HCT116 (cell line): ENCODE measurements at places on chromosomes 16 and 17. TPM values are rescaled to one million over a fixed set of nuclear protein-coding genes. Genes with fewer than 3 reads are reported as not detected.

DNA sequence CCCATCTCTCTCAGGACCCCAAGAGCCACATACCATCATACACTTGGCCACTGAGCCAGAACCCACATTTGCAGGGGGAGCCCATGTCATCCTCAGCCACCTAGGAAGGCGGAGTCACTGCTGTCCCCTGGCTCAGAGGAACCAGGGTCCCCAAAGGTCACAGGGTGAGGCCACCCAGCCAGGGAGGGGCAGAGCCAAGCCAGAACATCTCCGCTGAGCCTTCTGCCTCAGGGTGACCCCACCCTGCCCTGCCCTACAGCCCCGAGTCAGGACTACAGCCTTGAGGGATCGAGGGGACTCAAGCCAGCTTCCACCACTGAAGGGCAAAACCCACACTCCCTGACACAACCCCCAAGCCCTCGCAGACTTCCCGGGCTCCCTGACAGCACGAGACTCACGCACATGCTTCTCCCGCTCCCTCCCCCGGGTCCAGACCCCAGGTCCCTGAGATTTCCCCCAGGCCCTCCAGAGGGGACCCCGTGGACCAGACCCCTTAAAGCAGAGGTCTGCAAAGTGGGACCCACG lies 17.4 kb downstream of the PIEZO1 start:
- H3K27ac ChIP-seq, result peak overlapping the region; percentile 92; the same call in 1 of the 2 replicates
- no peak for DNase-seq
- no peak overlapping the region for H3K4me3 ChIP-seq

DNA sequence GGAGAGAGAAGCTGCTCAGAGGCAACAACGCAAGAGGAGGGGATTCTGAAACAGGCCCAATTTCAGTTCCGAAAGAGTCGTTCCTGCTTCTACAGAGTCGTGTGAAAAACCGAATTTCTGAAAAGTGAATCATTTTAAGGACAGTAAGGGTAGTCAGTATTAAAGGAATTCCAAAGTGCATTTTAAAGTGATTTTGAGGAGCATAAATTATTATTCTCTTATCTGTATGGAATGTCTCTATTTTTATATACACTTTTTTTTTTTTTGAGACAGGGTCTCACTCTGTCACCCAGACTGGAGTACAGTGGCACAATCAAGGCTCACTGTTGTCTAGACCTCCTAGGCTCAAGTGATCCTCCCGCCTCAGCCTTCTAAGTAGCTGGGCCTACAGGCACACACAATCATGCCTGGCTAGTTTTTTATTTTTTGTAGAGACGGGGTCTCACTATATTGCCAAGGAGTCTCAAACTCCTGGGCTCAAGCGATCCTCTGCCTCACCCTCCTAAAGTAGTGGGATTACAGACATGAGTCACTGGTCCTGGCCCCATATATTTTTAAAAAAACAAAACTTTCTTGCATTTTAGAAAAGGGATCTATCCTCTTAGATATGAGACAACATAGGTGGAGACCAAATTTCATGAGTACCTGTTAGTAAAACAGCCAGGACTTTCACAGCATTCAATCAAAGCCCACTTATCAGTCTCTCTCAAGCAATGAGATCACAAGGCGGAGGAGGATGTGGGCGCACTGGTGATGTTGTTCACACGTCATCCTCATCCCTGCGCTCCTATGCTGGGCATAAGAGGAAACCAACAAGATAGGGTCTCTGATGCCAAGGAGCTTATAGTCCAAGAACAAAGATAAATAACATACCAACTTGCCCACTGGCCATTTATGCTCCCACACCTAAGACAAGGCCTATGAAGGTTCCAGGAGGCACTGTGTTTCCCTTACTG lies 53.2 kb downstream of the SMG6 start:
- no peaks in the 10 kb centered on the region for H3K4me1 ChIP-seq
- H3K27ac ChIP-seq, result no peak overlapping the region

DNA sequence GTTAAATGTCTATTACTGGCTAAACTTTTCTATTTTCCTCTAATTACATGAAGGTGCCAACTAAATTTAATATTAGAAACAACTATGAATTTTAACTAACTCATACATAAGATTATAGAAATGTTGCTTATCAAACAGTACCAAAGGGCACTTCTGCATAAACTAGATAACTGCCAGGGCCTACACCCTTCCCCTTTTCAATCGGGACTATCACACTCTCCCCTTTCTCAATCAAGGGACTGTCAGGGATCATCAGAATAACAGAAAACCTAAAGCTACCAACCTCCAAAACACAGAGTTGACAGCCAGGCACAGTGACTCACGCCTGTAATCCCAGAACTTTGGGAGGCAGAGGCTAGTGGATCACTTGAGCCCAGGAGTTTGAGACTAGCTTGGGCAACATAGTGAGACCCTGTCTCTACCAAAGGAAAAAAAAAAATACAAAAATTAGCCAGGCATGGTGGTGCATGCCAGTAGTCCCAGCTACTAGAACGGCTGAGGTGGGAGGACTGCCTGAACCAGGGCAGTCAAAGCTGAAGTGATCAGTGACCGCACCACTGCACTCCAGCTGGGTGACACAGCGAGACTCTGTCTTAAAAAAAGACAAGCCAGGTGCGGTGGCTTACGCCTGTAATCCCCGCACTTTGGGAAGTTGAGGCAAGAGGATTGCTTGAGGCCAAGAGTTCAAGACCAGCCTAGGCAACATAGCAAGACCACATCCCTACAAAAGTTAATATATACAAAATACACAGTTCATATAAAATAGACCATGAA lies 3.2 kb upstream of the PHLPP2 start:
- H3K27me3 ChIP-seq, result no peaks in the 10 kb centered on the region
- H3K4me1 ChIP-seq, result peaks cover 5% of the 10 kb centered on the region; the same call in 1 of the 2 replicates
- H3K36me3 ChIP-seq, result peaks cover 16% of the 10 kb centered on the region
- no peak overlapping the region for H3K4me3 ChIP-seq
- no peak overlapping the region for H3K27ac ChIP-seq

DNA sequence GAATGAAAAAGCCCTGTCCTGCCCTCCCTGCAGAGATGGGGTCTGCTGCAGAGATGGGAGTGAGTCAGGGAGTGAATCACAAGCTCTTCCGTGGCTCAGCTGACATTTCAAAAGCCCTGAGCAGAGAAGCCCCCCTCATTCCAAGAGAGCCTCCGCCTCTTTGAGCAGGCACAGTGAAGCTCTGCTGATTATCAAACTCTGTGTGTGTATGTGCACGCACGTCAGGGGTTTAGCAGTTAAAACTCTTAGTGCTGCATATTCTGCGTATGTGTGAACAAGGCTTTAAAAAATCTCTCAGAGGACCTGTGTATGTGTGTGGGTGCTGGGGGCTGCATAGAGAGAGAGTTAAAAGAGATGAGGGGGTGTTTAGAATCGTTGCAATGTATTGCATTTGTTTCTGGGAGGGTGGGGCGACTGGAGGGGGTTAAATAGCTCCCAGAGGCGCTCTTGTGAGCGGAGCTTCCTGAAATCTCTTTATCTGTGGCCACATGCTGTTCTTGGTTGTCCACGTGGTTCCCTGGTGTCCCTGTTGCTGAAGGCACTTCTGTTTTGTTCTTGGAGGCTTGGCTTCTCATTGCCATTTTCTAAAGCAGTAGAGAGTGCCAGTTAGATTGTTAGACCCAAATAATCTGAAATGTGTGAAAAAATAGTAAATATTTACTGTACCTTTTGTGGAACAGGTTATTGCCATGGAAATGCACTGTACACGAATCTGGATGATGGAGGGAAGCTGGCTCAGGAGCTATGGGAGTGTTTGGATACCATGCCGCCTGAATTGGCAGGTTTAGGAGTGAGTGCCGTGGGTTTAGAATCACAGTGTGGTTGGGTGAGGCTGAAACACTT lies 116.6 kb downstream of the PRKCB start:
- no peaks in the 10 kb centered on the region for H3K4me1 ChIP-seq
- peaks cover 49% of the 10 kb centered on the region for H3K27me3 ChIP-seq
- H3K36me3 ChIP-seq, result no peaks in the 10 kb centered on the region
- H3K4me3 ChIP-seq, result no peak overlapping the region
- no peak overlapping the region for H3K27ac ChIP-seq
- DNase-seq, result no peak

DNA sequence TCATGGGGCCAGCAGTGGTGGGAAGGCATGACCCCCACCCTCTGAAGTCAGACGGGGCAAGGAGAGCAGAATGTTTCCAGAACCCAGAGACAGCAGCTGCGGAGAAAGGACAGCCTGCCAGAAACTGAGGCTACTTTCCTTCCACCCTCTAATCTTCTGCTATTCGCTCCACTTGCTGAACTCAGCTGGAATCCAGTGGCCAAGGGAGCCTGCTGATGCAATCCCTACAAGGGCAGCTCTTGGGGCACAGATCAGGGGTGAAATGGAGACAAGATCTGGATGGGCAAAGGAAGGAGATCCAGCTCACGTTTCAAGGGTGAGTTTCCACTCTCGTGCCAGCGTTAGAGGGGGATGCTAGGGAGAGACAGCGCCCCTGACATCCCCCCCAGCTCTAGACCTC lies 479.1 kb downstream of the SLC39A11 start:
- H3K4me1 ChIP-seq, result peaks cover 55% of the 10 kb centered on the region
- H3K27ac ChIP-seq, result no peak overlapping the region
- H3K36me3 ChIP-seq, result no peaks in the 10 kb centered on the region
- H3K4me3 ChIP-seq, result no peak overlapping the region
- H3K27me3 ChIP-seq, result no peaks in the 10 kb centered on the region

The GRIN2A gene
- total RNA-seq, result 0.02 TPM

The SLC35G6 gene
- not detected for total RNA-seq

The GAS2L2 gene
- total RNA-seq, result not detected

The RHBDL1 gene
- 12.7 TPM for total RNA-seq
